Mesothelial cell of epicardium (in vitro differentiated cells): ENCODE measurements at places on chromosomes 6 and 20. TPM values are rescaled to one million over a fixed set of nuclear protein-coding genes. Genes with fewer than 3 reads are reported as not detected.

DNA sequence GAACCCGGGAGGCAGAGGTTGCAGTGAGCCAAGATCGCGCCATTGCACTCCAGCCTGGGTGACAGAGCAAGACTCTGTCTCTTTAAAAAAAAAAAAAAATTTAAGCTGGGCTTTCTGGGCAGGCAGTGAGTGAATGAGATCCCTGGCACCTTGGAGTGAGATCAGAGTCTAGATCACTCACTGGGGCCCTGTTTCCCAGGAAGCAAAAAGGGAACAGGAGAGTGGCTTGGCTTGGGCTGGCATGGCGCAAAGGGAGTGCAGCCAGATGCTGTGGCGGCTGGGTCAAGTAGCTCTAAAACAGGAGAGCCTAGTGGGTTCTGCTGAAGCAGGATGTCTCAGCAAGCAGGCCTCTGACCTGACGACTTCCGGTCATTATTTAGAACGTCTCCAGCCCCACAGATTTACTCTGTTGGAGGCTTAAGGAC, 10.4 kb downstream of the PLCG1 start:
- no peak overlapping the region for H3K4me3 ChIP-seq
- no peak overlapping the region for H3K27ac ChIP-seq
- no peak for DNase-seq
- no peaks in the 10 kb centered on the region for H3K27me3 ChIP-seq
- H3K4me1 ChIP-seq, result peaks cover 20% of the 10 kb centered on the region
- H3K36me3 ChIP-seq, result peaks cover 15% of the 10 kb centered on the region

DNA sequence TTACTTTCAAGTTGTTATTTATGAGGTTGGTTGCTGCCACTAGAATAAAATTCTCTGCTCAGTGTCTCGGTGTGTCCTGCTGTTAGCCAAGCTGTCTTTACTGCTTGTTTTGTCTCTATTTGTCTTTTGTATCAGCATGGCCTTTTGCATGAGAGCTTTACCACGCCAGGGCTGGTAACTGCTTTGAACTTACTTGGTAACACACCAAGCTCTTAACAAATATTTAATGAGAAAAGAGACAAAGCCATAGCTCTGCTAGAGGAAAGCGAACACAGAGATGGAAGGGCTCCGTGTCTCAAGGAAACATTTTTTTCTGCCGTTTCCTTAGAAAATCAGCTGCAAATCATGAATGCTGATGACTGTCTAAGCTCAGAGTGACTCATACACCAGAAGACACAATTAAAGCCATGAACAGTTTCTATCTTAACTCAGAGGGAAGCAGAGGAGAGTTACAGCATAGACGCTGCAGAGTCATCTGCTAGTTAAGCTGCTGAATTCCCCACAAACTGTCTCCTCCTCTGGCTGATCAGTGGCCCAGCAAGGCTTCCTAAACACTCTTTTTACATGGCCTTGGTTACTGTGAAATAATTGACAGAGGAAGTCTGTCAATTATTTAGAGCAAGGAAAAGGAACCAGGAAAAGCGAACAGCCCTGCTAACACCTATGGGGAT, 44.8 kb downstream of the AGPAT4 start:
- peaks cover 47% of the 10 kb centered on the region for H3K4me1 ChIP-seq
- DNase-seq, result no peak
- H3K27me3 ChIP-seq, result no peaks in the 10 kb centered on the region
- peak overlapping the region; percentile 26 for H3K4me3 ChIP-seq
- H3K27ac ChIP-seq, result peak overlapping the region; percentile 85

Gene CD93
- total RNA-seq, result 0.07 to 0.09 TPM (median 0.09 TPM) in 3 replicates

Gene TMX4
- 28.7 to 33.7 TPM (median 31.3 TPM) in 3 replicates for total RNA-seq

Gene C20orf202
- total RNA-seq, result 0.22 to 0.27 TPM in 2 of 3 replicates, not detected in the other
